ENCODE measurements at places on chromosomes 16 and 17. TPM values are rescaled to one million over a fixed set of nuclear protein-coding genes. Genes with fewer than 3 reads are reported as not detected.

Gene MYH8
- total RNA-seq = not detected

Gene RNF40
- 87.1 TPM for total RNA-seq

Gene PERCC1
- total RNA-seq = not detected

Gene PYCARD
- total RNA-seq = 45.2 TPM

Gene CCL17
- not detected for total RNA-seq

Gene SOST
- total RNA-seq = 0.07 TPM

Gene WNK4
- total RNA-seq = 1.3 TPM

Gene RSL1D1
- 230 TPM for total RNA-seq

Gene KRT13
- total RNA-seq = 0.40 TPM

Gene NRN1L
- total RNA-seq = 0.32 TPM

Gene CASKIN2
- total RNA-seq = 10.5 TPM

Gene HSD11B2
- total RNA-seq = 2.0 TPM

Gene MYCBPAP
- total RNA-seq = 0.53 TPM

Data from A549 treated with CORT108297 at 1 μM for 4 hours (cell line).